ENCODE measurements at places on chromosomes 13 and 19.
A peak's percentile ranks its signal among the peaks of the same experiment; 100 is the strongest.

GRCh38 chr13:108200781-108201398 lies 14.4 kb downstream of the LIG4 start:
- DNase-seq: no peak

DNA sequence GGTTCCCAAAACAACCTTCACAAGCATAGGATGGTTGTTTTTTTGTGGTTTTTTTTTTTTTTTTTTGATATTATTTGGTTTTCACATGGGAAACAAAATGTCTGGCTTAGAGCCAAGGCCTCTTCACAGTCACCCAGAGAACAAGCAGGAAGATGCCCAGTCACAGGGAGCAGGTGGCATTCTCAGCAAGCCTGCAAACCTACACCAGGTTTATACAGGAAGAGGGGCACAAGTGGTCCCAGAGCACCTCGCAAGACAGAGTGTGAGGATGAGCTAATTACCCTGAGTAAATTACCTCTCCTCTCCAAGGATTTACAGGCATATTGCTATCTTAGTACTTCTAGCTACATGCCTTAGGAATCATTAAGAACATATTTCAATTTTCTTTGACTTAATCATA lies 1375.6 kb downstream of the EFNB2 start:
- DNase-seq: no peak

DNA sequence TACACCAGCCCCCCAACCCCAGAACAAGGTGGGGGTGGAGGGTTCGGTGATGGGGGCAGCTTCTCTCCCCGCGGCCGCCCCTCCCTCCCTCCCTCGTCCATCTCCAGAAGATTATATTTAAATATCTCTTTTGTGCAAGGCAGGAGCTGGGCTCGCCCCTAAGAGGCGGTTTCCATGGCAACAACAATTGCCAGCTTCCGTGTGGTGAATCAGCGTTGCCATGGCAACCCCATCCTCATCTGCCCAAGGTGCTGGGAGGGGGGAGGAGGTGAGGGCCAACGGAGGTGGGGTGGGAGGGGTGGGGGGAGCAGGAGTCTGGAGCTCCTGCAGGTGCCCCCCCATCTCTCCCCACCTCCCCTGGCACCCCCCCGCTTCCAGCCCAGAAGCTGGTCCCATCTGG lies 46.4 kb downstream of the CELF5 start:
- peak; percentile 54 for DNase-seq

- DNase-seq: no peak
Measured at GRCh38 chr13:46684287-46685001, 112.5 kb downstream of the ESD start.

DNA sequence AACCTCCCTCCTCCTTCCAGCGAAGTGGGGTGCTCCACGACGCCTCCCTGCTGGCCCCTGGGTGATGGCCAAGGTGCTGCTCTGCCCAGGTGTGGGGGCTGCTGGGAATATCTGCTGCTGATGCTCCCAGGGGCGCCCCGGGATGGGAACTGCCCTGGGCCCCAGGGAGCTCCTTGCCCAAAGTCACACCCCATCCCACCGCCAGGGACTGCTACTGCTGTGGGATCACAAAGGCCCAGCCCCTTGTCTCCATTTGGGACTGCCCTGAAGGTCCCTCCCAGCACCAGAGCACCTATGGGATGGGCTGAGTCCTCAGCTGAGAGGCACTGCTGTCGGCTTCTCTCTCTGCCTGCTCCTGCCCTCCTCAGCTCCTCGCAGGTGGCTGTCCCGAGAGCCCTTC lies 19.0 kb downstream of the CHST8 start:
- no peak for DNase-seq

DNA sequence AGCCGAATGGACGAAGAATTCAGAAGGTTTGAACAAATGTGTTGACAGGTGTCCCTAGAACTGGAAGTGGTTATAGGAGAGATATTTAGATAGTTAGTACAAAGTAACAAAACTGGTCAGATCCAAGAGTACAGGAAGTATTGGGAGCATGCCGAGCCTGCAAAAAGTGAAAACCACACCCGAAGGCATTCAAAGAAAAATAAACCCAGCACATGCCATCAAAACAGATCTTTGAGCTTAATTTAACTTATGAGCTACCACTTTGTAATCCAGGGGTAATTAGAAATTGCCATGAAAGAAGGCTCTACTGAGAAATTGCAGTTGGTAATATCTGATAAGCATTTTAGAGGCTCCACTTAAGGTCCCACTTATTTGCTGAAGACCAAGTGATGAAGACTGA lies 214.2 kb downstream of the DNAJC15 start:
- DNase-seq: no peak

GRCh38 chr13:106466691-106467426 lies 68.6 kb downstream of the EFNB2 start:
- no peak for DNase-seq

Measured in amygdala (tissue), 56 donors.